ENCODE measurements at places on chromosomes 5 and 9. TPM values are rescaled to one million over a fixed set of nuclear protein-coding genes. Genes with fewer than 3 reads are reported as not detected.
A peak's percentile ranks its signal among the peaks of the same experiment; 100 is the strongest.

GRCh38 chr5:79436224-79436623 lies 77.7 kb downstream of the HOMER1 start:
- DNase-seq: no peak

DNA sequence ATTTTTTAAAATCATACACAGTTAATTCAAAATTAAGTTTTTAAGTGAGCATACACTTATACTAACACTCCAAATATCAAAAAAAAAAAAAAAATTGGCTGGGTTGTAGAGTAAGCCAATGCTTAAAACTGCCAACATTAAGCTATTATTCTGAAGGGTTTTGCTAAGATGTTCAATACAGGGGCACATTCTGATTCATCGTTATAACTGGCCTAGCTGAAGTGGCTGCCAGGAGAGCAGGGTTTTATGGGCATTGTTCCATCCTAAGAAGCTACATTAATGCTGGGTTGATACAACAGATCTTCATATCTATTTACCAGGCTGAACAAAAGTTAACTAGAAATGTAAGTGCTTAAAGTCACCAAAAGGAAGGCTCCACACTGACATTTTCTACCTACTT lies 13.4 kb downstream of the ELAVL2 start:
- DNase-seq: no peak

DNA sequence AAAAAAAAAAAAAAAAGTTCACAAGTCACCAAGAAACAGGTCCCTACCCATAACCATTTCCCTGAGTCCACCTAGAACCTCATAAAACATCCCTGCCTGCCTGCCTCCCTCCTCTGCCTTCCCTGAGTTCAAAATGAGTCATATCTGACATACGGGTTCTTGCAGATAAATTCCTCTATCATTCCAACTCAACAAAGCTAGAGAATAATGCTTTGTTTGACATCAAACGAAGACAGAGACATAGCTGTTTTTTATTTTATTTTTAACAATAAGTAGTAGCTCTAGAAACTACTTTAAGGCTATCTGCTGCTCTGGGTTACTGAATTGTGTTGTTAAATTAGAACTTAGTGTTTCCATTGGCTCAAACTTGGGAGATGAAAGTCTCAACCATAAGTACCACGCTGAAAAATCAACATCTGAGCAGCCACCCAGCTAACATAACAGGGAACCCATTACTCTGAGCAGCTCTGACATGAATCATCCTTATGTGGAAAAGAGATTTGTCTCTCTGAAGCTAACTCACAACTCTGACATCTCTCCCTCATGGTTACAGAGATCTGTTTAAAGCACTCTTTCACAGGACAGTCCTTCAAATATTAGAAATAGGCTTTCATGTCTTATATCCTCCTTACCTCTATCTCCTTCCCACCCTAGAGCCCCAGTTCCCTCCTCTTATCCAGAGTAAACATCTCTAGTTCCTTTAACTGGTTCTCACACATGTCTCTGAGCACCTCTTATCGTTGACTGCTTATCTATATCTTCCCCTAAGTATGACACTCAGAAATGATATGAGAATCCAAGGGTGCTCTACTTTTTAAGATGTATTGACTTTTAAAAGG lies 12.1 kb downstream of the TMEM245 start:
- DNase-seq: peak; percentile 85

GRCh38 chr5:124512236-124512635 lies 234.2 kb downstream of the ZNF608 start:
- DNase-seq: no peak

The IQGAP2 gene
- 6.9 TPM for total RNA-seq

The PTGDS gene
- not detected for total RNA-seq

DNA sequence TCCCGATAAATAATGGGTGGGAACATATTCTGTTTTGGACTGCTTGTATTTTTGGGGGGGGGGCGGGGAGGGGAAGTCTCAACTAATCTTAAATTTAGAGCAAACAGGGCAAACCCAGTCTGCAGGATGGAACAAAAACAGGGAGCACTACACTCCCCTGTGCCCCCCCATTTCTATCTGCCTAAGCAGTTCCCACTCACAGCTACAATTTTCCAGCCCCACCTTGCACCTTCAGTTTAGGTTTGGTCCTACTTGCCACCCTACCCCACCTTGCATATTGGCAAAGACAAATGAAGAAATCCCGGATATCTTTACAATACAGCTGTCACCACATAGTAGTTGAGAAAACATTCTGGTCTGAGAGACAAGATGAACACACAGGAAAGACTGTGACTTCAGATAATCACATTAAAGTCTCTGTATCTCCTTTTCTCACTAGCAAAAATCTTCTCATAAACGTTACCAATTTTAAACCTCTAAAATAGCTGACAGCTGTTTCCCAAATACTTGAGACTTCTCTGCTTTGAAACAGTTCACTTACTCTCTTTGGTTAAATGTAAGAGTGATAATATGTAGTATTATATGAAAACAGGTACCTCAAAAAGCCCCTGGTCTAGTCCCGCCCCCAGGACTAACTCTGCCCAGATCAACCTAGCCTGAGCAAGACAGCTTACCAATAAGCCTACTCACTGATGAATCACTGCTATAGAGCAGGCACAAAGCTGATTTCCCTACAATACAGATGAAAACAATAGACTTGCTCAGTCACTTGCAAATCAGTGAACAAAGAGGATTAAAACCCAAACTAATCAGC lies 5.2 kb upstream of the RAPGEF6 start:
- DNase-seq: no peak

- no peak for DNase-seq
Measured at GRCh38 chr5:56175021-56175420, 58.1 kb downstream of the ANKRD55 start.

The PCDHA11 gene
- total RNA-seq: 1.9 TPM

- DNase-seq: no peak
Measured at GRCh38 chr5:67679184-67679841, 482.7 kb upstream of the CD180 start.

DNA sequence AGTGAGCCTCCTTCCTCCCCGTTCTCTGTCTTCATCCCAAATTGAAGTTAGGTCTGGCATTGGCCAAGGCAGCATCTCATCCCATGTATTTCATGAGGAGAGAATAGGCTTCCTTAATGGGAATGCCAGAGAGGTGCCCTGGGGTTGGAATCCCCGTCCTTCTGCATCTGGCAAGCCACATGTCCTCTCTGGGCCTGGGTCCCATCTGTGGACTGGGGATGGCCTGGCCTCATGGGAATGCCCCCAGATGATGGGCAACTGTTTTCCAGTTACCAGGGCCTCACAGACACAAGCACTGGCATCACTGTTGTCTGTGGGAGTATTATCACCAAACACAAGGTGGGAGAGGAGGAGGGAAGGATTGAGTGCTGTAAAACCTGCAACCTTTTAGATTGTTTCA lies 153.9 kb downstream of the FSTL4 start:
- DNase-seq: no peak
